Muscle of arm (tissue), 14 donors: ENCODE measurements at places on chromosomes 3 and 15. TPM values are rescaled to one million over a fixed set of nuclear protein-coding genes. Genes with fewer than 3 reads are reported as not detected.

DNA sequence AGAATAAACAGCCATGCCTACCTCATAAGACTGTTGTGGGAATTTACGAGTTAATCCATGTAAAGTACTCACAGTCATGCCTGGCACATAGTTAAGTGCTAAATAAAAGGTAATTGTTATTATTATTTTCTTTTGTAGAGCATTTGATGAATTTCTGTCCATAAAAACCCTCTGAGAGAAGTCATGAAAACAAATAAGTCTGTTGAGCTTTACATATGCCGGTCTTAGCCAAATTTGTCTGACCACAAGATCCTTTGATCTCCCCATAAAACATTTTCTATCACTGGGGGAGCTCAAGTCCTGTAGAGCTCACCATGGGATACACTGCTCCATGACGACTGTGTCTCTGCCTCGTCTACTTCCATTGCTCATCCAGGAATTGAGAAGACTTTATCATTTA, 114.0 kb downstream of the MAGI1 start:
- no peak for DNase-seq

- DNase-seq, result no peak
Observed at GRCh38 chr3:12349895-12350811, 61.3 kb downstream of the PPARG start.

DNA sequence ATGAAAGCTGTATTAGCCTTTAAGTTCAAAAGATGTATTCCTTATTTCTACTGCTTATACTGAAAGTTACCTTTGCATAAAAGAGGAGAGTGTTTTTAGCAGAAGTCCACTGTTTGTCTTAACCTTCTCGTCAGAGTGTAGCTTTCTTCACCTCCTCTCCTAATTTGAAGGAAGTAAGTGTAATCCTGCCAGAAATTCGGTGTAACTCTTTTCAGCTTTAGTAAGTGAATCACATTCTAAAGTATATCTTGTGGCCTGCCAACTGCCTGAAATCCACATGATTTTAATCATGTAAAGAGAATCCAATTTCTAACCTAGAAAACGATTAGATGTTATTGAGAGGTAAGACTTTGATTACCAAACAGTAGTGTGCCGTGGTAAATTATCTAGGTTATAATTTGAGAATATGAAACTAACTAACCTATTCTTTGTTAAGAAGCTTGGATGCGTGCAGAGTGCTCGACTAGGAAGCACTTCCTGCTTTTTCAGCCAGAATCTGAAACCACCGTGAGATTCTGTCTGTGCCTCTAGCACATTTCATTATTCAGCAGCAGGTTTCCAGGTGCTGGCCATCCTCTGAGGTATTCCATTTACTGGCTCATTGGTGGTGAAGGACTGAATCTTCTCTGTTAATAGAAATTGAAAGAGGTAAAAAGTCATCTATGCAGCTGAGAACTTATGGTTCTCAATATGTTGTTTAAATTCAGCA, 7.5 kb downstream of the GYG1 start:
- no peak for DNase-seq

DNA sequence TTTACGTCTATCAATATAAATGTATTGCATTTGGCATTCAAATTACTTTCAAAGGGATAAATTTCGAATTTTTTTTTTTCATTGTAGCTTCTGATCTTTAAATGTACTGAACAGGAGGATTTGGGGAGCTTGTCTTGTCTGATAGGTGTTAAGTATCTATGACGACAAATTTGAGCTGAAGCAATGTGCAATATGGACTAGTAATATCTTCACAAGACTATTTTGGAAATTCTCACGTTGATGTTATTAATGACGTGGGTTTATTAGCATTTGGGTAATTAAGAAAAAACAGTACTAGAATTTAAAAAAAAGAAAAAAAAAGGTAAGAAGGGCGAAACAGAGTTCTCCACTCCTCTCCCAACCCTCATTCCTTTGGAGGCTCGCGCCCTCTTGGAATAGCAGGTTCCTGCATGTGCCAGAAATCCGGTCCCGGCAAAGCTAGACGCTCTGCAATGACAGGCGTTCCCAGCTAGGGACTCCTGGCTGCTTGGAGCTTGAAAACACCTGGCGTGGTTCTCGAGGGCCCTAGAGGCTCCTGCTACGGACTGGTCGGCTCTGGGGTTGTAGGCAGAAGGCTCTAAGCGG, 648 bp upstream of the P2RY1 start:
- DNase-seq, result peak; percentile 48

SPATA12 gene
- polyA plus RNA-seq, result not detected

DNA sequence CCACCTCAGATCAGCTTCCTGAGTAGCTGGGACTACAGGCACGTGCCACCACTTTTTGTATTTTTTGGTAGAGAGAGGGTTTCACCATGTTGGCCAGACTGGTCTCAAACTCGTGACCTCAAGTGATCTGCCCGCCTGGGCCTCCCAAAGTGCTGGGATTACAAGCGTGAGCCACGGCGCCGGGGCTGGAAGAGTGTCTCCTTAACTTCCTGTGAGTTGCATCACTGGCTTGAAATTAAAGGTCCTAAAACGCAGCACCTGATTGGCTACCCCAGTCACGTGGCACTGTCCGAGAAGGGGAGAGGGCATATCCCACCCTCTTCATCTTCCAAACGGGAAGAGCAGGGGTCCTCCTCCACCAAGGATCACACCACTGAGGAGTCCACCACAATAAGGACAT, 5.5 kb upstream of the FAM174B start:
- no peak for DNase-seq

DNA sequence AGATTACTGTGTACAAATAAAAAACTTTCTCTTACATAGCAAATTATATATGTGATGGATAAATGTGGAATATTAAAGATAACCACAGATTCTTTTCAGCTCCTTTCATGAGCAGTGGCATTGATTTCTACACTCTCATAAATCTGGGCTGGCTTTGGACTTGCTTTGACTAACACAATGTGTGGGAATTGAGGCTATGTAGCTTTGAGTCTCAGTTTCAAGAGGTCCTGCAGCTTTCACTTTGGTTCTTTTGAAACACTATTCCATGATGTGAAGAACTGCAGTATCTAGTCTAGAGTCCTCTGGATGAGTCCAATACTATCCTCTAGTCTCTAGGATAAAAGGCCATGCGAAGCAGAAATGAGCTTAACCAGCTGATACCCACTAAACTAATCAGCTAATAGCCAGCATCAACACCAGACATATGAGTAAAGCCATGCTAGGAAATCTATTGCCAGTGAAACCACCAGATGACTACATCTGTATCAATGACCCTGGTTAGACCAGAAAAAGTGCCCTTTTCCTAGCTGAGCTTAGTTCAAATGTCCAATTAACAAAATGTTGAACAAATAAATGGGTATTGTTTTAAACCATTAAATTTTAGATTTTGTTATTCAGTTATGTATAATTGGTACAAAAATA, 274.9 kb upstream of the ZPLD1 start:
- no peak for DNase-seq
